ENCODE measurements at places on chromosomes 5 and 9.

- DNase-seq: no peak
Observed at GRCh38 chr5:92019376-92019990, 636.4 kb upstream of the ARRDC3 start.

- DNase-seq: no peak
Observed at GRCh38 chr9:34601937-34602573, 9.8 kb downstream of the RPP25L start.

GRCh38 chr5:134523543-134524271 lies 1.8 kb upstream of the JADE2 start:
- no peak for DNase-seq

GRCh38 chr9:13487071-13487470 lies 207.6 kb upstream of the MPDZ start:
- DNase-seq: no peak

DNA sequence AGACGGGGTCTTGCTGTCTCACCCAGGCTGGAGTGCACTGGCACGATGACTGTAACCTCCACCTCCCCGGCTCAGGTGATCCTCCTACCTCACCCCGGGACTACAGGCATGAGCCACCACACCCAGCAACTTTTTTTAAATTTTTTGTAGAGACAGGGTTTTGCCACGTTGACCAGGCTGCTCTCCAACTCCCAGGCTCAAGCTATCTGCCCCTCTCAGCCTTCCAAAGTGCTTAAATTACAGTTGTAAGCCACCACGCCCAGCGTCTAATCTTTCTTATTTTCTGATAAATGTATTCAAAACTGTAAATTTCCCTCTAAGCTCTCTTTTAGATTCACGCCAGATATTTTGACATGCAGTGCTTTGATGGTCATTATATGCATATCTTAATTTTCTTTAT lies 10.3 kb downstream of the FRRS1L start:
- no peak for DNase-seq

GRCh38 chr9:107351382-107352045 lies 68.4 kb downstream of the RAD23B start:
- DNase-seq: no peak

- no peak for DNase-seq
Observed at GRCh38 chr9:127187231-127187956, 65.0 kb upstream of the ANGPTL2 start.

DNA sequence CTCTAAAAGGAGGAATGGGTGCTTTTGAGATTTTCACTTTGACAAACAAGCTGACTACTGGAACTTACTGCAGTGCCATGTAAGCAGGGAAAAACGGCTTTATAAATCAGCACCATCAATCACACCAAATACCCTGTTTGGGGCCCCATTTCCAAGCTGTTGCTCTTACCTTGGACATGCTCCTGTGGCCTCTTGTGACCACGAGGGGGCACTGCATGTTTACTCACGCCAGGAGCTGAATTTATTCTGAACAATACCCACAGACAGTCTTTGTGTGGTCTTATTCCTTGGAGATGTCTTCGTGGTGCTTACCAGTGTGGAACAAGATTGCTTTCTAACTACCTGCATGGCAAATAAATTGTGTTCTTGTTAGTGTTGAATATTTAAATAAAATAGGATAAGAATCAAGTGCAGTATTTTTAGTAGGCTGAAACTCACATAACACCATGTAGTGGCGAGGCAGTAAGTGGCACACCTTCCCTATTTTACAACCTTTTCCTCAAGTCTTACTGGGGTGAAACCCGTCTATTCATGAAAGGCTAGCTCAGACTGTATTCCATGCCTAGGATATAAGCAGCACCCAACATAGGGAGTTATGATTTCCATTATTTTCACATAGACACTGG lies 155.5 kb upstream of the NMUR2 start:
- peak; percentile 86 for DNase-seq

- no peak for DNase-seq
Observed at GRCh38 chr5:140111011-140111858, 2.7 kb upstream of the PURA start.

DNA sequence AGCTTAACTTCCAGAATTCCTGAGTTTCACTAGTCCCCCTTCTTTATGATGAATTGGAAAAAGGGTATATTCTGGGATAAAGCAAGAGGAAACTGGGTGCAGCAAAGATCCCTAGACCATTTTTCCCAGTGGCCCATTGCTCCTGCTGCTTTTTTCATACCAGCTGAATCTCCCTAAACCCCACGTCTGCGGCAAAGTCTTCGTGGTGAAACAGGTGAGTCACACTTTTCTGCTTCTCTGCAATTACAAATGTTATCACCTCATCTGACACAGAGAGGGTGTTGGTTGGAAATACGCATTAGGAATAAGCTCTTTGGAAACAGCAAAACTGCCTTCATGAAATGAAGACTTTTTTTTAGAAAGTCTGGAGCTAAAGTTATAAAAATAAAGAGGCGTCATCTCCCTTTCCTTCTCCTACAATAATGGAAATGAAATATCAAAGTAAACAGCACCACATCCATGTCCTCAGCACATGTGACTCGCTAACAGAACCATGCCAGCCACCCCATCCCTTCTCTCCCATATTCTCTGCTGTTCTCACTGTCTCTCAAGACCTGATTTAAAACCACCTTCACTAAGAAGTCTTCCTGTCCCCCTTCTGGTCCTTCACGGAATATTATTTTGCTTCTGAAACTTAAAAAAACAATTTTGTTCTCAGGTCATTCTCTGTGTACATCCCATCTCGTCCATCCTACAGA lies 39.5 kb upstream of the GLRX start:
- no peak for DNase-seq

DNA sequence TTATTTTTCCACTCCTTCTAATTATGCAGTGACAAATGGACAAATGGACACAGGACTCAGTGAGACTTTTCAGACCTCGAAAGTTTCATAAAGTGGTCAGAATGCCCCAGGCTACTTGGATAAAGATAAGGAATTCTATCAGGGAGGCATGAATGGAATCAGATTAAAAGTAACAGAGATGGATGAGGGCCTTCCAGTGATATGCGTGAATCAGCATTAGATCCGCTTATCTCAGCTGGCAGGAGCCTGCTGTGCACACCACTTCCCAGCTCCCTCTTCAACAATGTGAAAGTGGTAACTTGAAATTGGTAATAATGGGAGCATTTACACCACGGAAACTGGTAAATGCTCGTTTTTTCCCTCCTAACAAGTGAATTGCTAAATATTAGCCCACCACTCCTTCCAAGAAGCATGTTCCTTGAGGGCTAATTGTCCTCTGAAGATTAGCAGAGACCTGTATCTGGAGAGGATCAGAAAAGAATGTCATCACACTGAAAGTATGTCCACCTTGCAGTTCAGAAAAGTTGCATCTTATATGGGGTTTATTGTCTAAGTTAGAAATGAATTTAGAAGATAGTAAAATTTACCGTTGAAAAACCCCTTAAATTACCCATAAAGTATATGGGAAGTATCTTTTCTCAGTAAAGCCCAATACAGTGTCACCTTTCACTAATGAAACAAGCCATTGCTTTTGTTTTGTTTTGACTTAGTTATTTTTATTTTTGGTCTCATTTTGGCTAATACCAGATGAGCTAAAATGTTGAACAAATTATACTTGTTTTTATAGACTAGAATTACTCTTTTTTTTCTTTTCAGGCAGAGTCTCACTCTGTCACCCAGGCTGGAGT lies 125.3 kb downstream of the DPYSL3 start:
- DNase-seq: no peak

DNA sequence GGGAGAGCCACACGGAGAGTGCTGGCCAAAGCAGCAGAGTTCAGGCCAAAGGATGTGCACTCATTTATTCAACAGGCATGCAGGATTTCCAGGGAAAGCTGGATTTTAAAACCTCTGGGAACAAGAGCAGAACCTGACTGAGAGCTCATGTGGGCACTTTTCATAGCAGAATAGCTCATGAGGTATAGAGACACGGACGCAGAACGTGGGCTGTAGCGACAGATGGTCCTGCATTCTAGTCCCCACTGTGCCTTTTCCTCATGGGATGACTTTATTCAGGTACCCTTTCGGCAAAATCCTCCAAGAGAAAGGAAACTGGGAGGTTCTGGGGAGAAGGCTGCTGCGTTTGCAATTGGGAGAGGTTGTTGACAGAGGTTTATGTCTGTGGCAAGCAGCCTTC lies 5.4 kb downstream of the IL4 start:
- no peak for DNase-seq

GRCh38 chr5:61263072-61263471 lies 69.0 kb upstream of the ZSWIM6 start:
- no peak for DNase-seq

DNA sequence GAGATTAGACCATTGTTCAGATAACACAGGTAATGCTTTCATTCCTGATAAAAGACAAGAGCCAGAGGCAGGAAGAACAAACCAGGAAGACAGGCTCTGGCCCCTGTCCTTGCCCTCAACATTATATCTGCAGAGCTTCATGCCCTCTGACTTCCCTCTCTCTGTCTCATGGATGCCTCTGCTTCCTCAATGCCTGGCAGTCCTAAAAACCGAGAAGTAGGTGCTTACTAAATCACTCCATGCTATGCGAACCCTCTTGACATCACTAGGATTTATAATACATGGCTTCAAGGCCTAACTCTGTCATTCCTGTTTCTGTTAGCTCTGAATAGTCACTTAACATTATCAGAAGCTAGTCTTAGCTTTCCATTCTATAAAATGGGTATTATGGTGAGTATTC lies 117.8 kb downstream of the TLR4 start:
- DNase-seq: peak; percentile 14

- DNase-seq: no peak
Observed at GRCh38 chr5:113027015-113027414, 50.4 kb downstream of the DCP2 start.

DNA sequence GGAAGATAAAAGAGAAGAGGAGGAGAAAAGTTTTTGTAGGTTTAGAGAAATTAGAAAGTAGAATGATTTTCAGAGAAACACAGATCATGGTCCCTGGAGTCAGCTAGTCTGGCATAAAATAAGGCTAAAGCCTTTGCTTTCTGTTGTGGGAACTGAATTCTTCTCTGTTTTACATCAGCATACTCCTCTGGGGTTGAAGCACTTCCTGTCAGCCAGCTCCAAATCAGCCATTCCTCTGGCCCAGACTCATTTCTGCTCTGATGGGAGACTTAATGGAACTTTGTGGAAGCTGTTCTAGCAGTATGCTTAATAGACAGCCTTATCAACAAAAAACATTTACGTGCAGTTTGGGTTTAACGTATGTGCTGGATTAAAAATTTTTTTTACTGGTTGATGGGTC lies 143.2 kb downstream of the HMHB1 start:
- no peak for DNase-seq

DNA sequence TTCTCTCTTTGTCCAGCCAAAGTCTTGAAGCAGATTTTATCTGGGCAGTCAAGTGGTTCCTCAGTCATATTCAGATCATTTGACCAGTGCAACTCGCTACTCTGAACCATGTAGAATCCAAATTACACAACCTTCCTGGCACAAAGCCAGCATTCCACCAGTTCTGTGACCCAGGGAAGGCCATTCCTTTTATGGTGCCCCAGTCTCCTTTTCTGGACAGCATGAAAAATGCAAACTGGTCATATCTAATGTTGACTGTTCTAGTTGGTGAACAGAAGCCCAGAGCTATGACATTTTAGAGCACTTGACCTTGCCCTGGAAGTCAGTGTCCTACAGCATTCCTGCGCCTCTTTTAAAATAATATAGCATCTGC lies 364.6 kb downstream of the BRINP1 start:
- DNase-seq: no peak

DNA sequence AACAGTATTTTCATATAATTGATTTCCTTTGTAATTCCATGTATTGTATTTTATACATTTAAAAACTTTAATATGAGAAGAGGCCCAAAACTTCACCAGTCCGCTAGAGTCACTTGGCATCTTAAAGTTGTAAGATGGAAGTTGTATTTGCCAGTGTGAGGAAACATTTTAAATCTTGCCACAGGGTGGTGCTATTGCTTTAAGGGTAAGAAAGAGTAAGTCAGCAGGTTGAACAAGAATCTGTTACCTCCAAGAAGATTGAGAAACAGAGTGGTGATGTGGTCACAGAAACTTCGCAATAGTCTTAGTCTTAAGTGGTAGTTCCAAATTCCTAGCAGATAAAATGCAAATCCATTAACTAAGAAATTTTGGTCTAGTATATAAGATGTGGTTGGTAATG lies 39.8 kb upstream of the RANBP6 start:
- DNase-seq: peak; percentile 79

GRCh38 chr9:9362332-9362731 lies 1250.5 kb downstream of the PTPRD start:
- DNase-seq: no peak

- no peak for DNase-seq
Observed at GRCh38 chr5:136242611-136243010, 49.6 kb upstream of the SMIM32 start.

DNA sequence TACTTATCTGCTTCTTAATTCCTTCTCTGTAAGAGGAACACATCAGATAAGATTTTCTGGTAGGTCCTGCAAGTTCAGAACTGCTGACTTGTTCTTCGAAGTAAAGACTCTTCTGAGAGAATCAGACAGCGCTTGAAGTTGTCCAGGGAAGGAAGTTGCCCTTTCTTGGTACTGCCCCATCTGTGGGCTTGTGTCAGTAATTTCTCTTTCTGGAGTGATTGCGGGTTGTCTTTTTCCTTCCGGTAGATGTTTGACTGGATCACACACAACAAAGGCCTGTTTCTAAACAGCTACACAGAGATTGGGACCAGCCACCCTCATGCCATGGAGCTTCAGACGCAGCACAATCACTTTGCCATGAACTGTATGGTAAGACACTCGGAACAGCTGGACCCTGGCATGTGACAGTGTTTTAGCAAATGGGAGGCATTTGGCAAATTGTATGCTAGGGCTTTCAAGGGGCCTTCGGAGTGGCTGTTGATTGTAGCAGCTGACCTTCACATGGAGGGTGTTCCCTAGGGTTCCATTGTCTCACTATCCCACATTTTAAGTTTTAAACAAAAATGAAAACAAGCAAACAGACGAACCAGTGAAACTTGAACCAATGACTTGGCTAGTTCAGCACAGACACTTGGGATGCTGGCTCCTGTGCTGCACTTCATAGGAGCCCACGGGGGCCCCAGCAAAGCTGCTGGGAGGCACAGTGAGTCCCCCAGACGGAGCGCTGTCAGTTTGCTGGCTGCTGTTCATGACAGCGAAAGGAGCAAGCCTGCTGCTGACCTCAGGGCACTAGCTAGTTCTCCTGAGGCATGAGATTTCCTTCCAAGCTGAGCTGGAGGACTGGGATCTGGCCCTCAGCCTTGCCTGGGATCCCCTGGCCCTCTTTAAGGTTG lies 149.9 kb downstream of the TRIO start:
- peak; percentile 32 for DNase-seq

GRCh38 chr5:95859661-95860060 lies 37.1 kb upstream of the GLRX start:
- DNase-seq: no peak

GRCh38 chr9:117413346-117414219 lies 1.3 kb downstream of the ASTN2 start:
- no peak for DNase-seq

DNA sequence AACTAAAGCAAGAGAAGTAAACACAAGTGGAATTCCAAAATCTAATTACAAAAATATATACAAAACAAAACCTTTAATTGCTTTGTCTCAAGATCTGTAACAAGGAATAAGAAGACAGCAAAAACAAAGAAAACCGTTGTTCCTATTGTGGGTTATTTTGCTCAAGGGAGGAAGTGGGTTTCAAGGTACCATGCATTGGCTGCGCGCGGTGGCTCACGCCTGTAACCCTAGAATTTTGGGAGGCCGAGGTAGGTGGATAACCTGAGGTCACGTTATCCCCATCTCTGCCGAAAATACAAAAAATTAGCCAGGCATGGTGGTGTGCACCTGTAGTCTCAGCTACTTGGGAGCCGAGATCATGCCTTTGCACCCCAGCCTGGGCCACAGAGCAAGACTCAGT lies 12.1 kb upstream of the IQGAP2 start:
- DNase-seq: no peak
